ENCODE measurements at places on chromosomes 4 and X.

DNA sequence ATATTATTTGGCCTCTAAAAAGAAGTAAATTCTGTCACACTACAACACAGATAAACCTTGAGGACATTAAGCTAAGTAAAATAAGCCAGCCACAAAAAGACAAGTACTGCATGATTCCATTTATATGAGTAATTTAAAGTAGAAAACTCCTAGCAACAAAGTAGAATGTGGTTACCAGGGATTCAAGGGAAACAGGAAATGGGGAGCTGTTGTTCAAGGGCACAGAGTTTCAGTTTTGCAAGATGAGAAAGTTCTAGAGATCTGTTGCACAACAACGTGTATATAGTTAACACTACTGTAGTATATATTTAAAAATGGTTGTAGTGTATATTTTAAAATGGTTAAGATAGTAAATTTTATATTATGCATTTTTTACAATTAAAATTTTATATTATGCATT, 25.4 kb downstream of the SEC31A start:
- DNase-seq: no peak

DNA sequence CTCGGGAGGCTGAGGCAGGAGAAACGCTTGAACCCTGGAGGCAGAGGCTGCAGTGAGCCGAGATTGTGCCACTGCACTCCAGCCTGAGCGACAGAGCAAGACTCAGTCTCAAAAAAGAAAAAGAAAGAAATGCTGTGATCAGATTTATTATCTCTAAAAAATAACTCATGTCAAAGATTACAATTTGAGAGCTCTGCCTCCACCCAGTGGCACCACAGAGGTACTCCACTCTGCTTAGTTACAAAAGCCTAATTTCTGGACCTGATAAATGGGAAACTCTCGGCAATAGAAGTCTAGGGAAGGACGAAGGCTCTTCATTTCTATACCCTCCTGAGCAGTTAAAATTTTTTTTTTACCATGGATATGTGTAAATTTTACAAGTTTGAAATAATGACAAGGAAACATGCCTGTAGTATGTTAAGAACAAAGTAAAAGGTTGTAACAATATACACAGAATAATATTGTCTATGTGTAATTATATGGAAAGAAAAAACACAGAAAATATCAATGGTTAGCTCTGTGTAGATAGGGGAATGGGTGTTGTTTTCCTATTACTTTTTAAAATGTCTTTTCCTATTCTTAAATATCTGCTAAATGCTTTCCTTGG, 149.8 kb downstream of the STIM2 start:
- DNase-seq: peak; percentile 69

GRCh38 chr4:17322514-17322913, 189.4 kb downstream of the QDPR start:
- DNase-seq: no peak

GRCh38 chrX:13776387-13776786, 40.5 kb downstream of the GPM6B start:
- DNase-seq: no peak

DNA sequence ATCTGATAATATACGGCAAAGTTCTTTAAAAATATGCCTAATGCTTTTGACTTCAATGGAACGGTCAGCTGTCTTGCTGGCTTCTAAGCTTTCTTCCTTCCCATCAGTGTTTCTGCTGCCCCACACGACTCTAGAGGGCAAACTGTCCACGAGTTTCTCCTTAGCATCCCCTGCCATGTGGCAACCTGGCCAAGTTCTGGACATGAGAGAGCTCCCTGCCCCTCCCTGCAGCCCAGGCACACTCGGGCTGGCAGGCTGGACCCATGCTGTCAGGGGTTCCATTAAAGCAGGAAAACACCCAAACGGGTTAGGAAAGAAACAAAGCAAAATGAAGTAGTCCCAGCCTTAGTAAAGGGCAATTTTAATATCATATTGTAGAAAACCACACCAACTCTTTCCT, 38.8 kb downstream of the KDR start:
- no peak for DNase-seq
